NCI-H2081 treated with DMSO at 0.1 percent for 48 hours (cell line): ENCODE measurements at places on chromosomes 4 and X.

- DNase-seq, result no peak
Measured at GRCh38 chr4:41887821-41888686, 47.2 kb upstream of the TMEM33 start.

DNA sequence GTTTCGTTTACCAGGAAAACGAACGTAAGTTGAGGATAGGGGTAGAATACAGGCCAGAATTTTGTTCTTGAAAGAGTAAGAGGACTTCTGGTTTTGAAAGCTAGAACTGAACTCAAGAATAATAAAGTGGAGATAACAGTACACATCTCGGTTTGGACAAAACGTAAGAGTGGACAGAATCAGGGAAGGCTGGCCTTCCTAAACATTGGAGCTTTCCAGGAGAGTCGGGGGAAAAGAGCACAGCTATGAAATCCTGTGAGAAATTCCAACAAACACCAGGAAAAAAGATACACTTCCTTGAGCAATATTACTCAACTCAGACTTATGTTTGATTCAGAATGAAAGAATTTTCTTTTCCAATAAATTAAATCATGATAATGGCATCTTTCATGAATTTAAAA lies 1.2 kb downstream of the CTSO start:
- DNase-seq, result no peak

DNA sequence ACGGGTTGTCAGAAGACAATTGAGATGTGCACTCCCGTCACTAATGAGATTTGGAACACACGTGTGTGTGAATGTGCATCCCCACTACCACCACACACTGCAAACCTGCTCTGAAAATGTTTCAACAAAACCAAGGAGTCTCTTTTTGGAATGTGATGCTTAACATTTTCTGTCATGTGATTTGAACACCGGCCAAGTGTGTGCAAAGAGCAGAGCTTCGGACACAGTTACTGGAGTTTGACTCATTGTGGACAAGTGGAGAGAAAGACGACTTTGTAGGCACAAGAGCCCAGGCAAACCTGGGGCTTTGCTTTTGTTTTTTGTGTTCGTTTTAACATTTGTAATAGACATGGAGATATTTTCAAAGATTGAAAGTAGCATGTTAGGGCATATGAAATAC lies 49.2 kb downstream of the CCKAR start:
- DNase-seq, result no peak

- no peak for DNase-seq
Measured at GRCh38 chr4:67886281-67886680, 2.5 kb upstream of the TMPRSS11D start.

GRCh38 chr4:128906581-128906980 lies 97.1 kb downstream of the JADE1 start:
- no peak for DNase-seq

- no peak for DNase-seq
Measured at GRCh38 chrX:84187533-84188319, at the start of gene RPS6KA6. Gene RPS6KA6, minus strand, starts transcription at chrX:84188199. Its CDS starts 300 bp downstream, at chrX:84187899.

DNA sequence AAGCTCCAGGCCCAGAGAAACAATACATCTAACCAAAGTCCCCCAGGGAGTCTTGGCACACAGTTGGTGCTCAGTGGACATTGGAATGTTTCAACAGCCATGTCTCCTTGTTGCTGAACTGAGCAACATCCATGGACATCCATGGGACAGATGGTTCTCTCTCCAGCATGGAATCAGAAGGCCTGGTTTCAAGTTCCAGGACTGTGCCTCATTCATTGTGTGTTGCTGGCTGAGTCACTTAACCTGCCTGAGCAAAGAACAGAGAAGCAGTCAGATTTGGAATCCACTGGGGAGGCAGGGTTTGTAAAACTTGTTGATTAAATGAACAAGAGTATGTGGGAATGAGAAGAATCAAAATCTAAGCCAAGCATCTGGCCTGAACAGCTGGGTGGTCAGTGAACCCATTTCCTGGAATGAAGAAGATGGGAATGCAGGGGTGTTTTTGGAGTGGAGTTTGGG lies 147.9 kb downstream of the CHIC2 start:
- no peak for DNase-seq

DNA sequence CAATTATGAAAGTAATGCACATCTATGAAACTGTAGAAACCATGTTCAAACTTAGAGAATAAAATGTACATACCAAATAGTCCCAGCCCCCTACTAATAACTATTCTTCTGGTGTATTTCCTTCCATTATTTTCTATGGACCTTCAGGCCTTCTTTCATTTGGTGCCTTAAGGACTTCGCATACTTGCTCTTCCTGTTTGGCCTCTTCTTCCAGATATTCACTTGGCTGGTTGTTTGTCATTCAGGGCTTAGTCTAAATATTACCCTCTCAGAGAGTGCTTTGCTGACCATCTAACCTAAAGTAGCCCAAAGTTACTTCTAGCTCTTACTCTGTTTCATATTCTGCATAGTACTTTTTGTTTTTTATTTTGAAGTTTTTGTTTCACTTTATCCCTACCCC lies 70.3 kb upstream of the ARMCX2 start:
- no peak for DNase-seq

GRCh38 chr4:120709991-120710390 lies 212.5 kb downstream of the PRDM5 start:
- DNase-seq, result no peak

- DNase-seq, result no peak
Measured at GRCh38 chr4:168248176-168248710, 70.3 kb downstream of the DDX60 start.
